Mucosa of gallbladder (tissue), 1 donor: ENCODE measurements at places on chromosomes 16 and 17. TPM values are rescaled to one million over a fixed set of nuclear protein-coding genes. Genes with fewer than 3 reads are reported as not detected.

Gene SOX15
- total RNA-seq = 3.1 TPM

Gene SP6
- total RNA-seq = 0.14 TPM

Gene PRKCB
- total RNA-seq = 9.6 TPM

Gene NPIPA3
- 2.3 TPM for total RNA-seq

Gene PPM1E
- 0.17 TPM for total RNA-seq

DNA sequence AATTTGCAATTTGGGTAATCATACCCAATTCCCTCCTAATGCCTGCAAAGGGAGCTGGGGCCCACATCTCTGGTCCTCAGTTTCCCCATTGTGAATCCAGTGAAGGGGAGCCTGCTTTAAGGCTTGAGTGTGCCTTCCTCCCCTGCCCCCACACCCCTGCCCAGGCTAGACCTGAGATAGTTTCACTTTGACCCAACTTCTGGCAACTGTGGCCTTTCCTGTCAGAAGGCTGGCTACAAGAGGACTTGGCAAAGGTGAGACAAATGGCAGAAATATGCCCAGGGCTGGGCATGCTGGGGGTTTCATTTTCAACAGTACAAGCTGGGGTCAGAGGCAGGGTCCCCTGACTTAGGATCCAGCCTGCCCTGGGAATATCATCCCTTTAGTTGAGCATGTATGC lies 10.0 kb downstream of the SOCS1 start:
- no peak for DNase-seq

DNA sequence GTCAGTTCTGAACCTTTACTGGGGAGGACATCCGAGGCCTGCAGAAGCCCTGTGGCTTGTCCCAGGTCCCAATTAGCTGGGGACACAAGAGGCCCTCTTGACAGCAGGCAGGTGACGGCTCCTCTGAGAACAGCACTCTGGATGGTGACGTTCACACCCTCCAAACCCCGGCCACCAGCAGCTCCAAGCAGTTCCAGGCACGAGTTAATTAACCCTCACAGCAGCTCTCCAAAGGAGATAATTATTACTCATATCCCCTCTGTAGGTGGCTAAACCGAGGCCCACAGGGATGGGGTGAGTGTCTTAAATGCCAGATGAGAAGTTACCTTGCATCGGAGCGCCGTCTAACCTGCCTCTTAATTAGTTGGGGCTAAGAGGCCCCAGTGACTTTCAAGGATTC lies 168.9 kb upstream of the CIBAR2 start:
- no peak for DNase-seq

DNA sequence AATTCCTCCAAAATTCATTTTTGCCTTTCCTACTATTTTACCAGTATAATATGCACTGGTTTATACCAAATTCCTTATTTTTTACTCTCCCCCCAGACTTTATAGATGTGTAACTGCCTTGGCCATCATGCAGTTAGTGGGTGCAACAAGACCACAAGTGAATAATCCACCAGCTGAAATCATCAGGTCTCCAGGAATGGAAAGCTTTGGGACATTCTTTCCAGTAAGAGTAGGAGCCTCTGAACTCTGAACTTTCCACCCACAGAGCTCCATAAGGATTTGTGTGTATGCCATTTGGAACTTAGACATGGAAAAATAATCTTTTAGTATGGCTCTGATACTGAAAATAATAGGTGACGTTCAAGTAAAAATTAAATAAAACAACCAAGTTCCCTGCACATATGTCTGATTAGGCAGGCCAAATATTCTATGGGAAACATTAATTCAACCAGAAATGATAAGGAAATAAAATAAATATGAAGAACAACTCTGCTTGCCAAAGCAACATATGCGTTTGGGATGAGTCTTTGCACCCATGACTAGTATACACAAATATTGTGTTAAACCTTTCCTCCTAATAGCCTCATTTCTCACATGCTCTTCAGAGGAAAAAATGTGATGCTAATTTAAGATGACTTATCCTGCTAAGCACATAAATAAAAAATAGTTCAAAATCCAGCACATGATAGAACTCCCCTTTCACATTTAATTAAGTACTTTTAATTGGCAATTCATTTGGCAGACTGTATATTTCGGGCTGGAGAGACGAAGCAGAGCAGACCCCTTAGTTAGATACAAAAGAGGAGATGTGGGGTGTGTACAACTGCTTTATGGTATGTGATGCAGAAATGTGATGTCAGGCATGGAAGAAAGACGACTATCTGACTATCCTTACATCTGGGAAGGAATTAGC lies 11.6 kb upstream of the LYRM9 start:
- DNase-seq = no peak

GRCh38 chr17:5234645-5235576 lies at the start of gene SCIMP:
Gene SCIMP (minus strand): TSS chr17:5234860. CDS start chr17:5234755, 105 bp downstream.
- DNase-seq = peak; percentile 29

- no peak for DNase-seq
Observed at GRCh38 chr17:57530026-57530425, 215.1 kb downstream of the CCDC182 start.

- no peak for DNase-seq
Observed at GRCh38 chr16:87540072-87540896, 47.5 kb upstream of the ZCCHC14 start.

GRCh38 chr16:16857012-16857411 lies 478.1 kb downstream of the NPIPA7 start:
- DNase-seq = no peak
